ENCODE measurements at places on chromosomes 1 and 21.

DNA sequence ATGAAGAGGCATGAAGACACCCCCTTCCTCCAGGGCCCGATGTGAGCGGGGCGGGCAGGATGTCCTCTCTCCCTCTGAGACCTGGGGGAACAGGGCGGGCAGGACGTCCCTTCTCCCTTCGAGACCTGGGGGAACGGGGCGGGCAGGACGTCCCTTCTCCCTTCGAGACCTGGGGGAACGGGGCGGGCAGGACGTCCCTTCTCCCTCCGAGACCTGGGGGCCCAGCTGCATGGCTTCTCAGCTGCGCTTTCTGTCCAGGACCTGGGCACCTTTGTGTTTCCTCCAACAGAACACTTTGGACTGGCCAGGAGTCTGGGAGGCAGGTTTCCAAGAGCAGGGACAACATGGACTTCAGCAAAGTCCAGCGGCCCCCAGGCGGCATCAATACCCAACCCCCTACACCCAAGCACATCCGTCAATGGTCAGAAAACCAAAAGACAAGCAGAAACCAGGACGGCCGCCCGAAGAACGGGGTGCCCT is 30.8 kb upstream of the ADARB1 start:
- peaks cover 9% of the 10 kb centered on the region for H3K27me3 ChIP-seq
- no peaks in the 10 kb centered on the region for H3K4me1 ChIP-seq
- H3K27ac ChIP-seq: no peak overlapping the region

- H3K27me3 ChIP-seq: peaks cover 8% of the 10 kb centered on the region
- DNase-seq: no peak
- H3K36me3 ChIP-seq: no peaks in the 10 kb centered on the region
- H3K4me1 ChIP-seq: no peaks in the 10 kb centered on the region
These were observed 420.9 kb downstream of the DISC1 start for GRCh38 chr1:232047473-232047872.

GRCh38 chr1:54453022-54453421 is 46.8 kb upstream of the SSBP3 start:
- H3K4me1 ChIP-seq: no peaks in the 10 kb centered on the region
- no peak overlapping the region for H3K27ac ChIP-seq
- no peak for DNase-seq
- no peaks in the 10 kb centered on the region for H3K36me3 ChIP-seq

GRCh38 chr1:27509127-27510080 is 19.4 kb upstream of the WASF2 start:
- no peaks in the 10 kb centered on the region for H3K27me3 ChIP-seq
- no peaks in the 10 kb centered on the region for H3K36me3 ChIP-seq
- H3K4me1 ChIP-seq: no peaks in the 10 kb centered on the region
- H3K27ac ChIP-seq: no peak overlapping the region

DNA sequence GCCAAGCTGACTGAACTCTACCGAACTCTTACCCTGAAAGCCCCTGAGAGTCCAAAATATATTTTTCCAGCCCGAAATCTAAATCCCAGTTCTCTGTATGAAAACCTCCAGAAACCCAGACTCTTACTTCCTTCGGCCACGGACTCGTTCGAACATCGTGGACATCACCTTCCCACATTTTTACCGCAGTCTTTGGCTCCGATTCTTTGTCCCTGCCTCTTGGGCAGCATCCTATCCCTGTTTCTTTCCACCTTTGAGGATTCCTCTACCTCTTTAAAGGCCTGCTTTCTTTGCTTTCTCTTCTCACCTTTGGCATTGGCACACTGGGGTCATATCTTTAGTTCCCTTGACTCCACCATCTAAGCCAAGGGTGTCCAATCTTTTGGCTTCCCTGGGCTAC is 932 bp upstream of the USP24 start:
- H3K27me3 ChIP-seq: no peaks in the 10 kb centered on the region
- H3K36me3 ChIP-seq: peaks cover 24% of the 10 kb centered on the region
- H3K27ac ChIP-seq: peak overlapping the region; percentile 94

DNA sequence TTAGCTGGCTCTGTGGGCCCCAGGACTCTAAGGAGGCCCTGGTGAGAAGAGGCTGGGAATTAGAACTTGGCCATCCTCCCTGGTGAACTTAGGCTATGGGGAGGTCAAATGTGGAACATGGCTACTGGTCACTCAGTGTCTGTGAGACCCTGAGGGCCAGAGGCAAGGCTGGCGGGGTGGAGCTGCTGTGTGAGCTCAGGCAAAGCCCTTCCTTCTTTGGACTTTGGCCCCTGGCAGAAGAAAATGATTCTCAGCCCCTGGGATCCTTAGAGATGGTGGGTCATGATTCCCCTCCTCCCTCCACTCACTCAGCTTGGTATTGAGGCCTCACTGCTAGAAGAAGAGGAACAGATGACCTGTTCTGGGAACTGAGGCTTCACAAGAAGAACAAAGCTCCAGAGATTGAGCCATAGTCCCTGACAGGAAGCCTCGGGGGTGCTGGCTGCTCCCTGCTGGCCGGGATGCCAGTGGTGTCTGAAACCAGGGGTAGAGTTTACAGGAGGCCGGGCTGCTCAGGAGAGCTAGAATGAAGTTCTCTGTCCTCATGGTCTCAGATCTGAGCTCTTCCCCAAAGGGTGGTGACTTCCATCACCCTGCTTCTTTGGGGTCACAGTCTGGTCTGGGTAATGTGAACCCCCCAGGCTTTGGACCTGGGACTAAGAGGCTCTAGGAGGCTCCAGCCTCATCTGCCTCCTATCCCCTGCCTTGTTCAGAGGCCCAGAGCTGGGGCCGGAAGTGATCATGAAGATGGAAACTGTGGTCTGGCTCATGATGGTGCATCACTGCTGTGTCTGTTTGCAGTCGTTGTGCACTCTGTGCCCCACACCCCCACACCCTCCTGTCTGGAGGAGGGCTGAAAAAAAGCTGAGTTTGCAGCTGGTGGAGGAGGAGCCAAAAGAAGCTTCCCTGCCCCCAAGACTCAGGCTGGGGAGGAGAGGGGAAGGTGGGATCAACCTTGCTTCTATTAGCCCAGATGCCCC is 905 bp downstream of the BTBD19 start:
- DNase-seq: peak; percentile 88
- peak overlapping the region; percentile 75 for H3K4me3 ChIP-seq
- peaks cover 63% of the 10 kb centered on the region for H3K4me1 ChIP-seq
- H3K27ac ChIP-seq: peak overlapping the region; percentile 99

- no peaks in the 10 kb centered on the region for H3K4me1 ChIP-seq
- no peak overlapping the region for H3K4me3 ChIP-seq
- no peaks in the 10 kb centered on the region for H3K36me3 ChIP-seq
- H3K27me3 ChIP-seq: peaks cover 4% of the 10 kb centered on the region
These were observed 18.6 kb upstream of the TSPEAR start for GRCh38 chr21:44730028-44730395.

DNA sequence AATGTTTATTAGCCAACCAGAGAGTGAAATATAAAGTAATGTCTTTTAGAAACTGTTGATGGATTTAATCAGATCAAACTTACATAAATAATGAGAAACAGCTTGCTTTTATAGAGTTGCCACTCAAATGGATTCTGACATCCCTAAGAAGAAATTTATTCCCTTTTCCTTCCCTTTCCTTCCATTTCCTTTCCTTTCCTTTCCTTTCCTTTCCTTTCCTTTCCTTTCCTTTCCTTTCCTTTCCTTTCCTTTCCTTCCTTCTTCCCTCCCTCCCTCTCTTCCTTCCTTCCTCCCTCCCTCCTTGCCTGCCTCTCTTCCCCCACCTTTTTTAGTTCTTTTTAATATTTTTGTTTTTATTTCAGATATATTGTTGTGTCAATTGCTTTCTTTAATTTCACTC is 27.3 kb downstream of the PRRX1 start:
- H3K36me3 ChIP-seq: no peaks in the 10 kb centered on the region
- peaks cover 7% of the 10 kb centered on the region for H3K27me3 ChIP-seq
- H3K4me1 ChIP-seq: peaks cover 4% of the 10 kb centered on the region
- no peak overlapping the region for H3K4me3 ChIP-seq
- no peak for DNase-seq
